Esophagus muscularis mucosa (tissue), 4 donors: ENCODE measurements at places on chromosomes 16 and 17. TPM values are rescaled to one million over a fixed set of nuclear protein-coding genes. Genes with fewer than 3 reads are reported as not detected.

- DNase-seq: no peak
These were observed 484 bp upstream of the NUDT7 start for GRCh38 chr16:77721752-77722308.

Gene HOXB8
- total RNA-seq: not detected

Gene SEZ6
- 0.52 TPM for total RNA-seq

GRCh38 chr17:60554377-60554788 lies 28.3 kb upstream of the APPBP2 start:
- DNase-seq: no peak

DNA sequence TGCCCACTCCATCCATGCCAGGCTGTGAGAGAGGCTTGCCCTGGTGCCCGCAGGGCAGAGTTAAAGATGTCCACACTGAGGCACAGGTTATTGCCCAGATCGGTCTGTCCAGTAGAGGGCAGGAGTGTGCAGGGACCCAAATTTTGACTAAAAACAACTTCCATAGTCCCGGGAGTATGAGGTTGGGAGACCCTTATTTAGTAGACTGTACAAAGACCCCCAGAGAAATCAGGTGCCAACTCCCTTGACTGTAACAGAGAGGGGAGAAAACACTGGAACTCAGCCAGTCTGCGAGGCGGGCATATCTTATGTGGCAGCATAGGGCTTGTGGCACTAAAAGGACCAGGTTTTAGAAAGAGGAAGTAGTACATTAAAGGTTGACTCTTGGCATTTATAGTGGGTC lies 43.4 kb downstream of the HNF1B start:
- DNase-seq: no peak

Gene CASKIN1
- under 0.01 TPM for total RNA-seq

GRCh38 chr16:25063865-25064264 lies 47.7 kb upstream of the LCMT1 start:
- DNase-seq: no peak

DNA sequence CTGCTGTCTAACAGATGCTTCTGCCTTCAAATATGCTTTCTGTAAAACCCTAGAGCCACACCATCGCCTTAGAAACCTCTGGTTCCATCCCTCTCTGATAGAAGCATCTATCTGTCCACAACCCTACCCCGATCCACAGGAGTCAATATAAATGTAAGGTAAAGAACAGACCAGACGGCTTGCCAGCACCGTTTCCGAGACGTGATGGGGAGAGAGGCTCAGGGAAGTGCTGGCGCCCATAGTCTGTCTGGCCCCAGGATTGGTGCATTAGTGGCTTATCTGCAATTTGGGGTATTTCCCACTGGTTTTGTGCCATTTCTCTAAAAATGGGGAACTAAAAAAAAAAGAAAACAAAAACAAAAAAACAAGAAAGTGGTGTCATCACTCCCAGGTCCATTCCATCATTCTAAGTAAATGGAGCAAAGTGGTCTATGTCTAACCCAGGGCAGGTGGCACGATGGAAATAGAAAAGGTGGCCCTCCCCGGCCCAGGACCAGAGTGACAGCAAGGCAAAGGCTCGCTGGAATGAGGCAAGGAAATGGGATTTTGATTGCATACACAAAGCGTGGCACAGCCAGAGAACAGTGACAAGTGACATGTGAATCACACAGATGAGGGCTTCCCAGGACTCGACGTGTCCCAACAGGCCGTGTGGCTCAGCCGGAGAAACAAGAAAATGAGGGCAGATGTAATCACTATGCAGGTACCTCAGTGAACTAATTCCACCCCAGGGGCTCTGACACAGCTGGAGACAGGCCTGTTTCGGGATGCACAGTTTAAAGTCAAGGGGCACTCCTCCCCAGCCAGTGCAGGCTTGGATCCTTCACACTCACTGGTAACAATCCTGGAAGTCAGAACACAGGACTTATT lies 125.6 kb downstream of the GAS7 start:
- DNase-seq: no peak

Gene ABCC11
- total RNA-seq: not detected

Gene C1QL1
- 3.8 TPM for total RNA-seq

DNA sequence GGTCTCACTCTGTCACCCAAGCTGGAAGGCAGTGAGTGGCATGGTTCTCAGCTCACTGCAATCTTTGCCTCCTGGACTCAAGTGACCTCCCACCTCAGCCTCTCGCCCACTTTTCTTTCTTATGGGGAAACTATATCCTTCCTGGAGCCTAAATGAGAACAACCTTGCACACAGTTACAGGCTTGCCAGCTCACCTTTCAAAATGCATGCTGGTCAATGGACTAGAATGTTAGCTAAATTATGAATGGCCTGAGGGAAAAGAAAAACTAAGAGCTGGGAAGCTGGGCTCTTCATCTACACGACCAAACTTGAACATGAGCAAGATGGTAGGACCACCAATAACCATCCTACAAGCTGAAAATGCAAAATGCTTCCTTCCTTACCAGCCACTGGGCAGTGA lies 10.6 kb upstream of the LHX1 start:
- DNase-seq: no peak

Gene EME1
- not detected for total RNA-seq

Gene CDK3
- not detected for total RNA-seq

- no peak for DNase-seq
These were observed 19.0 kb downstream of the IRF8 start for GRCh38 chr16:85917959-85918358.

DNA sequence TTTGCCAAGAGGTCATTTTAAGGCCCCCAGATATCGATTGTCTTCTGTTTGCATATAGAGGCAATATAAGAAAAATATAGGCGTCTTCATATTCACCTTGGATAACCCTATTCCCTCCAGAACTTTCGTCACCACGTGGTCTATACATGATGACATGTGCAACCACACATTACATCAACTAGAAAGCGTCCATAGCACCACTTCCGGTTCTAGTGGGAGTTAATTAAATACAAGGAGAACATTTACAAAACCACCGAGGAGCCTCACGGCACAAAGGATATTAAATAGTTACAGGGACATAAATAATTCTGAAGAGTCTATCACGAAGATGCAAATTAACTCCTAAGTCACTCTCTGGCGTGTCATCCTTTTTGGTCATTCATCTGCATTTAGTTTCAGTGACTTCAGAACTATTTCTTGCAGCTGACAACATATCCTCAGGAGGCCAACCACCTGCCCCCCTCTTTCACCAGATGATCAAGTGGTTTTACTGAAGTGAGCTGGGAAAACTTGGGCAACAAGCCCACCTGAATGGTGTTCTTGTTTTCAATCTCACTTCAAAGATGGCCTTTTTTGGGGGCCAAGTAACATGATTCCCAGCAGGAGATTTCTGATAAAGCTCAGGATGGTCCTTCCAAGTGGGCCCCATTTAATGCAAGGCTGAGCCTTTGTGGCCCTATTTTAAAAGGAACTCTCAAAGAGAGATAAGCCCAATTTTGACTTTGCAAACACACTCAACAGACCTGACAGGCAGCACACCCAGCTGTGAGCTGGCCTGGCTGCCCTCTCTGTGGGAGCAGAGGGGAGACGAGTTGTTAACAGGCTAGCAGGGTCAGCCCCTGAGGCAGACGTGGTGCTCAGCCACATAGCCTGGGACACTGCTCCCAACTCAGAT lies 15.3 kb downstream of the CMTM3 start:
- DNase-seq: no peak

Gene NPIPB9
- 0.91 TPM for total RNA-seq

DNA sequence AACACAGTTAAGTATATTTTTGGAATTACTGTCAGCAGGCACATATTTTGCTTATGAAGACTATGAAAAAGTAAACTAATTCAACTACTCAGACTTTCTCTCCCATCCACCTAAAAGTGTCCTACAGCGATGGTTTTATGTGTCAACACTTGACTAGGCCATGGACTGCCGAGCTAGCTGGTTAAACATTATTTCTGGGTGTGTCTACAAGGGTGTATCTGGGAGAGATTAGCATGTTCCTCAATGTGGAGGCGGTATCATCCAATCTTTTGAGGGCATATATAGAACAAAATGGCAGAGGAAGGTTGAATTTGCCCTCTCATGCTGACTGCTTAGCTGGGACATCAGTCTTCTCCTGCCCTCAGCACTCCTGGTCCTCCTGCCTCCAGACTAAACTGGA lies 82.7 kb upstream of the CDYL2 start:
- no peak for DNase-seq

GRCh38 chr16:56515665-56516064 lies 4.2 kb downstream of the BBS2 start:
- DNase-seq: no peak

GRCh38 chr16:88459366-88460073 lies 6.4 kb downstream of the ZFPM1 start:
- DNase-seq: no peak

DNA sequence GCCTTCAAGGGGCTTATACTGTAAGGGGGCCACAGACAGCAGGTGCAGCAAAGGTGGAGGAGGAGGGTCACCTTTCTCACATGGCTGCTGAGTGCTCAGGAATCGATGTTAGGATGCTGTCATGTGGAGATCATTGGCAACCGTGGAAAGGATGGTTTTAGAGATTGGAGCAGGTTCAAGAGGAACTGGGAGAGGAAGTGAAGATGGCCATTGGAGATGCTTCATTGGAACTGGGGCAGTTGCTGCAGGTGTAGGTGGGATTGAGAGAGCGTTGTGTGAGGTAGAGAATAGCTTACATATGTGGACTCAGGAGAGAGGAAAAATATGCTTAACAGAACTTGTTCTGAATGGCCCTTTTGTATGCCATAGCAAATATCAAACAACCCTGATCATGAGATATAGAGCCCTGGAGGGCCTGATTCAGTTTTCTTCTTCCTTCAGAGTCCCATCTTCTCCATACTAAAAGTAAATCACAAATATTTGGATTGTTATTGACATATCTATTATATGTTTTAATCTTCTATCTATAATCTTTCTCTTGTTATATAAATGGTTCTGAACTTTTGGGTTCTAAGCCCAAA lies 40.8 kb downstream of the LDHD start:
- DNase-seq: no peak

GRCh38 chr17:36746381-36747053 lies 145.1 kb downstream of the MRM1 start:
- no peak for DNase-seq

- DNase-seq: peak; percentile 100
These were observed at the start of gene LRRC45 for GRCh38 chr17:82022981-82023446. LRRC45 (plus strand) TSS chr17:82023305; CDS start chr17:82023644, 339 bp downstream.

DNA sequence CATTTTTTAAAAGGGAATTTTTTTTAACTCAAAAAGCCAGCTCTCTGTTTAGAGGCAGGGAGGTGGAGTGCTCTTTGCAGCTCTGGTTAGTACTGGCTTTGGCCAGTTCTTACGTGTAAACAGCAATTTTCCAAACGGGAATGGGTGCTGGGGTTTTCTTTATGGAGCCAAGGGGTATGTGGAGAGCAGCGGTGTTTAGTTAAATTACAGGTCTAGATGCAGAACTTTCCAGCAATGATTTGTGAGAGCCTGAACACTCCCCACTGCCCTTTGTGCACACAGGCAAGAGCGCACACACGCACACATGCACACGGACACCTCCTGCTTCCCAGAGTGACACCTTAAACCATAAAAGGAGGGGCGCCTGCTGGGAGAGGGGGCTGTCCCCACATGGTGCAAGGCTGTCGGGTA lies 140.2 kb downstream of the MSI2 start:
- no peak for DNase-seq

GRCh38 chr17:55410722-55411462 lies 10.7 kb downstream of the MMD start:
- DNase-seq: no peak

DNA sequence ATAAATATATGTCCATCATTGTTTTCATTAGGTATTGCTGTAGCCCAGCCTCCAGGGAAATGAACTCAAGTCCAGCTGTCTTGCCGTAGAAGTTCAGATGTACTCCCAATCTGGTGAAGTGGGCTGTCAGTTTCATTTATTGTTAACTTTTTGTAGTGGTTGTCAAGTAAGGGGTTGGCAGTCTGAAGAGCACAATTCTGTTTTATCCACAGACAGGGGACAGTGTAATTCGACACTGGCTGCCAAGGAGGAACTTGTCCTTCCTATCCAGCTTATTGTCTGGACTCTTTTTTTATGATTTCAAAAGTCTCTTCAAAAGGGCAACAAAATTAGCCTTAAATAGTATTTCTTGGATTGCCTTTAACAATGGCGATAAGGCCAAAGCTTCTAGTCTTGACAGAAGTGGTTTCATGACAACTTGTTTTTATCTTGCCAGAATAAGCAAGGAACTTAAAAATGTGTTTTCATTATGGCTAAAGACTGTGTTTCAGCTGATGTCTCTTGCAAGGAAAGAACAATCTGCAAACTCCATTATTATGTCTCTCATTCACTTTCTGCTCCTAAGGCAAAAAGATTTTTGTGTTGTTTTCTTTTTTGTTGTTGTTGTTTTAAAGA lies 73.9 kb upstream of the TANC2 start:
- no peak for DNase-seq

Gene C17orf113
- total RNA-seq: 1.2 TPM

Gene AGRP
- total RNA-seq: not detected

DNA sequence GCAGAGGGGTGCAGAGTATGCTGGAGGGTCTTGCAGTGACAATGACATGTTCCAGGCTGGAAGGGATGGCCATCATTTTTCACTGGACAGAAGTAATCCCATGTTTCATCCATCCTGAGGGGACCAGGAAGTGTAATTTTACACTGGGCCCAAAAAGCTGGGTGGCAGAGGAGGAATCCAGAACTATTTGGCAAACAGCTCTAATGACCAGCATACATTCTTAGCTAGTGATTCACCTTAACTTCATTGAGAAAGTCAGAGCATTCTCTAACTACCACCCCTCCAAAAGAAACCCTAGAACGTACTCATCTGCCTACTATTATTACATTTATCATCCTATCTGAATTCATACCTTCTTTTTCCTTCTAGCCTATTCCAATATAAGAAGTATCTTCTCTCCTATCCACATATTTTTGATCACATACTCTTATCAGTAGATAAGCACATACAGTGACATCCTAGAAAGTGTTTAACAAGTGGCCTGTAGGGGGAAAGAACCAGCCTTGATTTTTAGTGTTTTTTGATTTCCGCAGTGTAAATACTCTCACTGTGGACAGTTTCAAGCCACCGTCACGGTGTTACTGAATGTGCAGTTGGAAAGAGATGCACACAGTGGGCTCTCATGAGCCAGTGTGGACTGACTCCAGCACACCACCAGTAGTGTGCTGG lies 118.1 kb downstream of the FTO start:
- no peak for DNase-seq

Gene EVPL
- total RNA-seq: 2.1 TPM

DNA sequence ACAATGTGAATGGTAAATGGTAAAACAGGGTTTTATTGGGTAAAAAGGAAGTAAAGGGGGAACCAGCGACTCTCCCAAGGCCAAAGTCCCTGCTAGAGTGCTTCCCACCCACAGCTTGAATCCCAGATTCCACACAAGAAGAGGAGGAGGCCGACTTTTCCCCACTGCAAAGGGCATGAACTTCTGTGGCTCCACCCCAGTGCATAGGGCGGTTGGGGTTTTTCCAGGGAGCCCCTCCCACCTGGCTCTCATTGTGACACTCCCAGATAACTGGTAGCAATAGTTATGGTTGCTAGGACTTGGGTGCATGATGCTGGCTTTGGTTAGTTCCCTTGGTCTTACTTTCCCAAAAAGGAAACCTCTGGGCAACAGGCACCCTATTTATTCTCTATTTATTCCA lies 666.0 kb upstream of the CA10 start:
- DNase-seq: no peak

Gene ASGR2
- total RNA-seq: not detected
